ENCODE measurements at places on chromosomes 7 and 10.
A peak's percentile ranks its signal among the peaks of the same experiment; 100 is the strongest.

- no peak for DNase-seq
Observed at GRCh38 chr10:56012101-56012500, 349.0 kb downstream of the ZWINT start.

DNA sequence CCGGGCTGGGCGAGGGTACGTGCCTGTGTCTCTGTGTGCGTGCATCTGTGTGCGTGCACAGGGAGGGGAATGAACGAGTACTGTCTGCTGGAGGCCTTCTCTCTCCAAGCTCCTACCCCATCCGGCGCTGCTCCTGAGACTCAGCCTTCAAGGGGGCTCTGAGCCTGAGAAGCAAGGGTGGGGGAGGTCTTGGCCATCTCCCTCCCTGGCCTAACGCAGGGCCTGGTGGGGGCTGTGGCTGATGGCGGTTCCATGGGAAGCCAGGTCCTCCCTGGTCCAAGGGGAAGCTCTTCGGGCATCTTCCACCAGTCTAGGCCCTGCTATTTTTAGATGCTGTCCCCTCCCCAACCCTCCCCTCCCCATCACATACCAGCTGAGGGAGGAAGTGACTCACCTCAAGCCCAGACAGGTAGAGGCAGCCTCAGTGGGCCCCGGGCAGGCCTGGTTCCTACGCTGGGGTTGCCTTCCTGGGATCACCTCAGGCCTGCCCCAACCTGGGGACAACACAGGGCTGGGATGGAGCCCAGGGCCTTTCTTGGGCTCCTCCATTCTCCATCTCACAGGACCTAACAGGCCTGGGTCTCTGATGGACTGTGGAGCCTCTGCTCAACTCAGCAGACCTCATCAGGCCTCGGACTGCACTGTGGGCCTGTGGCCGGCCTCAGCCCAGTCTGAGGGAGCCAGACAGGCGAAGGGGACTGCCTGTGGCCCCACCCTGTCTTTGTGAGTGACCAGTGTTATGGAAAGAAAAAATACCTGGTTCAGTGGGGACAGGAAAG is 32.2 kb downstream of the DNAJB12 start:
- DNase-seq = no peak

- DNase-seq = no peak
Observed at GRCh38 chr10:17665747-17666146, 21.8 kb downstream of the STAM start.

DNA sequence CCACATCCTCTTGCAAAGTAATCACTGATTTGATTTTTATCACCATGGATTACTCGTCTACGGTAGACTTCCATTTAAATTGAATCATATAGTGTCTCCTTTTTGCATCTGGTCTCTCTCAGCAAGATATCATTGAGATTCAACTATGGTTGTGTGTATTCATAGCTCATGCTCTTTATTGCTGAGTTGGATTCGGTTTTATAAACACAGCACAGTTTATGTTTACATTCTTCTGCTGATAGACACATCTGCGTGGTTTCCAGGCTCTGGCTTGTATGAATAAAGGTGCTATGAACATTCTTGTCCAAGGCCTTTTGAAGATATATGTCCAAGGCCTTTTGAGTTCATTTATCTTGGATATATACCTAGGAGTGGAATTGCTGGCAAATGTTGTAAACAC is 356.5 kb upstream of the CELF2 start:
- DNase-seq = peak; percentile 17

DNA sequence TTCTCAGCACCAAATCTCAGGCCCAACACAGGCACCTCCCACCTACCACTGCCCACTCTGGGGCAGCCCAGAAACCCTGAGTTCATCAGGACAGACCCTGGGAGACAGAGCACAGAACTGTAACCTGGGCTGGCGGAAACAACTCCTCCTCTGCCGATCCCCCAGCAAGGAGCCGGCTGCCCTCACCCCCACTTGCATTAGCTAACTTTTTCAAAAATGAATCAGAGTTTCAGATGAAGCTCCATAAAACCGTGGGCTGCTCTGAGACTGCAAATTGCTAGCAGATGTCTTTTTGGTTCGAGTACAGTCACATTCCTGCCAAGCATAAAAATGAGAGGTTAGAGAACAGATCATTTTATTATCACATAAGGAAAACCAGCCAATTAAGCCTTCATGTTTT is 93.4 kb upstream of the PARD3 start:
- no peak for DNase-seq

Data from SK-N-DZ (cell line).